Activated T-cell treated with anti-CD3 and anti-CD28 coated beads for 4 hours (primary cell): ENCODE measurements at places on chromosomes 3 and 15.

DNA sequence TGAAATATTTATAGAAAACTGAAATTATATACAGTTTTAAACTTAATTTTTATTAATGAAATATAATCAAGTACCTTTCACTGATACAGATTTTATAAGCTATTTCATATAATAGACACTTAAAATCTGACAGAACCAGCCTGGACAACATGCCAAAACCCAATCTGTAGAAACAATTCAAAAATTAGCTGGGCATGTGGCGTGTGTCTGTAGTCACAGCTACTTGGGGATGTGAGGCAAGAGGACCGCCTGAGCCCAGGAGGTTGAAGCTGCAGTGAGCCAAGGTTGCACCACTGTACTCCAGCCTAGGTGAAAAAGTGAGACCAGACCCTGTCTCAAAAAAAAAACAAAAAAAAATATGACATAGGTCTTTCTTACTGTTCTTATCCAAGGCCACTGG lies 238.3 kb upstream of the MANF start:
- DNase-seq, result no peak

DNA sequence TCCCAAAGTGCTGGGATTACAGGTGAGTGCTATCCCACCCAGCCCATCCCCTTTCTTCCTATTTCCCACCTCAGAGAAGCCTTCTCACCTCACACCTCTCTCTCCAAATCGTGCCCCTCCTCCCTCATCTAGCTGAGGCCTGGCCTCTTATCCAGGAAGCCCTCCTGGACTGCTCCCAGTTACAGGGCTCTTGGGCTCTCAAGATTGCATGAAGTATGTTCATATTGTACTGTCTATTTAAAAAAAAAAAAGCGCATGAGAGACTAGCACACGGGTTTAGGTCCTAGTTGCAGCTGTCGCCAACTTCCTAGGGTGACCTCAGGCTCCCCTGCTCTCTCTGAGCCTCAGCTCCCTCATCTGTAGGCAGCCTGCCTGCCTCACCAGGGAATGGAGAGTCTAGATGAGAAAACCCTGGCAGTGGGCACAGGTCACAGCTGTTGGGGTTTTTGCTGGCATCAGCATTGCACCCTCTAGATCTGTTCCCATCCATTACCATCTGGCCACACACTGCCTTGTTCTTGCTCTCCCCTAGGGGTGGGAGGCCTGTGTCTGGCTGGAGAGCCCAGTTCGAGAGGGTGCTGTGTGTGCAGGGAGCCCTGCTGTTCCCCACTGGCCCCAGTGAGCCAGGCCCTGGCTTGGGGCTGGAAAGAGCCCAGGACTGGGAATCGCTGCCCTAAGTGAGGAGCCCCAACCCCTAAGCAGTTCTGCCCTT lies 24.2 kb upstream of the C15orf39 start:
- DNase-seq, result no peak

DNA sequence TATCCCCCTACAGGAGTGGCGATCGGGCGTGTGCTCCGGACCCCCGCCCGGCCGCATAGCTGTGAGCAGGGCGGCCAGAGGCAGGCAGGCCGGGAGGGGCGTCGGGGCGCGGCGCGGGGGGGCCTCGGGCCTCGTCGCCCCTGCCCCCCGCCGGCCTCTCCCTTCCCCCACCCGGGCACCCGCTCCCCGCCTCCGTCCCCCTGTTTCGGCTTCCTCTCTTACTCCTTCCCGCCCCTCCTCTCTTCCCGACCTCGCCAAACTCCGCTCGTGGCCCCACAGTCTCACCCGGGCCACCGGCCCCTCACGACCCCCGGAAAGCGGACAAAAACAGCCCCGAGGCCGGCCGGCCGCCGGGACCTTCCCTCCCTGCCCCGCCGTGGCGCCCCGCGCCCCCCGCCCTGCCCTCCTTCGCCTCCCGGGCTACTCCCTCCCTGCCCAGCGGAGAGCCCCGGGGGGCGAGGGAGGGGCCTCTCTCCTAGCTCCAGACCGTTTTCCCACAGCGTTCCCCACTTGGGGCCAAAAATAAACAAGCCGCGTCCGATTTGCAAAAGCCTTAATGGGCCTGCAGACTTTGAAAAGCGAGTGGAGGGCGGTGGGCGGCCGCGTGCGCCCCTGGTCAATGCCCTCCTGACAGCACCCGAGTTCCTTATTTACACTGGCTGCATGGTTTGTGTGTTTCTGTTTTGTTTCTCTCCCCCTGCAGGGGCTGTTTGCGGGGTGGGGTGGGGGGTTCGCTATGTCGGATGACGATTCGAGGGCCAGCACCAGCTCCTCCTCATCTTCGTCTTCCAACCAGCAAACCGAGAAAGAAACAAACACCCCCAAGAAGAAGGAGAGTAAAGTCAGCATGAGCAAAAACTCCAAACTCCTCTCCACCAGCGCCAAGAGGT lies 1.0 kb downstream of the UBE2E1 start:
- no peak for DNase-seq

DNA sequence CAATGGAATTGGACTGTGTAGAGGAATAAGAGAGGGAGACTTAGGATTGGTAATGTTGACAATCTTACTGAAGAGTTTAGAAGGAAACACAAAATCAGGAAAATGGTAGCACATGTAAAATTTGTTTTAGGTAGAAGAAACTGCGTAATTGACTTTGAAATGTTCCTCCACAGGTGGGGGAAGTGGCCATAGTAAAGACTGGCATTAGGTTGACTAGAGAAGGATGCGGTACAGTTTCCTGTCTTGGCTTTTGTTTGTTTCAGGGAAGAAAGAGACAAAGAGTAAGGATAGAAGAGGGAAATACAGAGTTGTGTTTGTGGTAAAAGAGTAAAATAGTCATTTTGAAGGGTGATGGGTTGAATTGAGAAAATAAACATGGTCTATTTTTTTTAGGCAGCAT lies 253.6 kb upstream of the ZNF717 start:
- DNase-seq, result no peak

GRCh38 chr15:34722439-34722836 lies 32.4 kb downstream of the GJD2 start:
- no peak for DNase-seq

GRCh38 chr3:60303160-60303559 lies 948.1 kb downstream of the FHIT start:
- no peak for DNase-seq

GRCh38 chr3:193620057-193620456 lies 27.0 kb downstream of the OPA1 start:
- DNase-seq, result no peak

- DNase-seq, result no peak
Observed at GRCh38 chr3:62049033-62049432, 324.3 kb downstream of the FEZF2 start.

GRCh38 chr3:129747992-129748391 lies 141.5 kb upstream of the PLXND1 start:
- DNase-seq, result no peak

DNA sequence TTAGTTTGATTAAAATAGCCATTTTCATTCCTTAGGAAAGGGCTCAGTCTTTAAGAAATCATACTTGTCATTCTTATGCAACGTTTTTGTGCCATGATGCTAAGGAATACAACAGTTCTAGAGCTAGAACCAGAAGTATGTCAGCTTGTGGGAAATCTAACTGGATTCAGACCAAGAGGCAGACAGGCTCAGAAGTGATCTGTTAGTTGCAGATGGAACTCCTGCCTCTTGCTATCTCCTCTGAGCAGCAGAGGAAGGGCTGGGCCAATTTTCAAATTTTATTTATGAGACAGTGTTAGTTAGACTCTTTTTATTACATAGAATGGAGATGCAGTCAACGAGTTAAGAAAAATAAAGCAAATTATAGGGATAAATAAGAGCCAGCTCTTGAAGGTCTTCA lies 48.5 kb upstream of the RYR3 start:
- DNase-seq, result no peak

GRCh38 chr3:107988460-107989175 lies 102.2 kb downstream of the CD47 start:
- no peak for DNase-seq

GRCh38 chr3:29026286-29026685 lies 254.6 kb upstream of the RBMS3 start:
- no peak for DNase-seq

DNA sequence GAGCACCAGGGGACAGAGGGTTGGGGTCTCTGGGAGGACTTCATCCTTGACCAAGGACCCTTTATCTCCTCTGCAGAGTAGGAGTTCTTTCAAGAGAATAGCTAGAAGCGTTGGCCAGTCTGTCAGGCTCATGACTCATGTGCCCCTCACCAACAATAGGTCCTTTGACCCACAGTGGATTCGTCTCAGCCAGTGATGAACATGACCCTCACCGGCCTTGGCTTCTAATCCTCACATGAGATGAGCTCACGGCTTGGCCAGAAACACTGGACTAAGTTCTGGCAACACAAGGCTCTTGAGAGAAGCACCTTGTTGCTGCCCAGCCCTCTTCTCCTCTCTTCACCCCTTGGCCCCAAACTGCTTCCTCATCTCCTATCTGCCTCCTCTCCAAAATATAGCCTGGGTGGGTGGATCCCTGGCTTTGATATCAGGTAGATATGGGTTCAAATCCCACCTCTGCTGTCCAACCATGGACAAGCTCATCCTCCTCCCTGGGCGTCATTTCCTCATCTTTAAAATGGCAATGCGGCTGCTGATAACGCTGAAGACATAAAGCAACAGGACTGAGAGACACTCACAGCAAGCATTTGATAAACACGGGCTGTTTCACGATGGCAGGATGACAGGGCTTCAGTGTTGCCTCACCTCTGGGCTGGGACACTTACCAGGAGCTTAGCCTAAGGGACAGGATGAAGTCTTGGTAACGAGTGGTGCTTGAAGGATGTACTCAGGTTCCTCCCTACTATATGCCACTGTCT lies 446.7 kb upstream of the PROK2 start:
- no peak for DNase-seq

DNA sequence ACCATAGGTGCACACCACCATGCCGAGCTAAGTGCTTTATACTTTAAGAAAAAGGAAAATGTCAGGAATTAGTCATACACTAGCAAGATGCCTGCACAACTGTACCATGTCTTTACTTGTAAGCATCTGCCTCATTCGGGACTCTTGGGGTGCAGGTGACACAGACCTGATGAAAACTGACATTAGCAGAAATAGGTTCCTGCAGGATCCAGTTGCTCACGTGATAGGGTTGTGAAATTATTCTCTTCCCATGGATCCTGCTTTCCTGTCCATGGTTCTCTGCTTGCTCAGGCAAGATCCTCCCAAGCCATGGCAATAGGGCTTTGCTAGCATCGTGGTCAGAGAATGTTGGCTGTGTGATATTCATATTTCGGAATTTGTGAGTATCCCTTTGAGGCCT lies 10.2 kb upstream of the LHFPL4 start:
- DNase-seq, result no peak

- no peak for DNase-seq
Observed at GRCh38 chr3:33322412-33322811, 45.2 kb downstream of the FBXL2 start.

GRCh38 chr3:49462222-49462621 lies 7.8 kb upstream of the DAG1 start:
- no peak for DNase-seq

GRCh38 chr15:62027916-62028315 lies 32.3 kb downstream of the VPS13C start:
- DNase-seq, result no peak

DNA sequence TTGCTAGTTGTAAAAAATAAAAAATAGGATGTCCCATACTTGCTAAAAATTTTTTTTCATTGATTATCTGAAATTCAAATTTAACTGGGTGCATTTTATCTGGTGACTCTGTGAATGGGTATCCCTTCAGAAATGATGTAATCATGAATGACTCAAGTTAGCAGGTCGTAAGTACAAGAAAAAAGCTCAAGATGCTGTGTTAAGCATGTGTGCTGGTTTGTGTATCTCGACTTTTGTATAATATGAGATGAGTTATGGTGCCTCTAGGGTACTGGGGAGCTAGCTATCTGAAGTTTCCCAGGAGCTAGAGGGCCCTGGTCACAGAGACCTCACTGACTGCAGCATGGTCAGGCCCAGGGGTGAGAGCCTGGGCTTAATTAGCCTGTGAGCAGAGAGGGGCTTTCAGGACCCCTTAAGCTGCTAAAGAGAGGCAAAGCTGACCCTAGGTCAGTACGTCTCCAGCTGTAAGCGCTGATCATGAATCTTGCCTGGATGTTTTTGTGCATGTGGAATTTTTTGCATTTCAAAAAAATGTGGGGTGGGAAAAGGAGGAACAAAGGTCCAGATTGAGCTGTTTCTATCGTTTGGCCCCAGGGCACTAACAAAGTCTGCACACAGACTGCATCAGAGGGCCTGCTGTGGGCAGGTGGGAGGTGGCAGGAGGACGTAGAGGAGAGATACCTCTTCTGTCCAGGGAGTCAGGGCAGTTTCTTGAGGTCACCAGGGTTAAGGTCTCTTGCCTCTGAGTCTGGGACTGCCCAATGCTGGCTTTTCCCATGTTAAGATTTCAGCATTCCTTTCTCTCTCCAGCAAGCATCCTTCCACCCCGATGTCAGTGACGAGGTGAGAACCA lies 233.2 kb upstream of the TPM1 start:
- no peak for DNase-seq

DNA sequence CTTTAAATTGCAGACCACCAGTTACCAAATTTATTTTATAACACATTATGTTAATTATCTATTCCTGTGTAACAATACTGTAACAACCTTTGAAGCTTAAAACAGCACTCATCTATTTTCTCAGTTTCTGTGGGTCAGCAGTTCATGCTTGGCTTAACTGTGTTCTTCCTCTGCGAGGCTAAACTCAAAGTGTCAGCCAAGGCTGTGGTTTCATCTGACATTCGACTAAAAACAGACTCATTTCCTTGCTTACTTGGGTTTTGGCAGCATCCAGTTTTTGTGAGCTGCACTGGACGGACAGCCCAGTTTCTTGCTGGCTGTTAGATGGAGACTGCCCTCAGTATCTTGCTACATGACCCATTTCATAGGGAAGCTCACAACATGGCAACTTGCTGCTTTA lies 247.3 kb upstream of the KCNH8 start:
- DNase-seq, result no peak

GRCh38 chr3:41363830-41364523 lies 164.7 kb downstream of the CTNNB1 start:
- no peak for DNase-seq

- DNase-seq, result no peak
Observed at GRCh38 chr3:74021449-74021848, 396.7 kb upstream of the PDZRN3 start.

- DNase-seq, result no peak
Observed at GRCh38 chr3:192901435-192901834, 16.2 kb downstream of the MB21D2 start.

DNA sequence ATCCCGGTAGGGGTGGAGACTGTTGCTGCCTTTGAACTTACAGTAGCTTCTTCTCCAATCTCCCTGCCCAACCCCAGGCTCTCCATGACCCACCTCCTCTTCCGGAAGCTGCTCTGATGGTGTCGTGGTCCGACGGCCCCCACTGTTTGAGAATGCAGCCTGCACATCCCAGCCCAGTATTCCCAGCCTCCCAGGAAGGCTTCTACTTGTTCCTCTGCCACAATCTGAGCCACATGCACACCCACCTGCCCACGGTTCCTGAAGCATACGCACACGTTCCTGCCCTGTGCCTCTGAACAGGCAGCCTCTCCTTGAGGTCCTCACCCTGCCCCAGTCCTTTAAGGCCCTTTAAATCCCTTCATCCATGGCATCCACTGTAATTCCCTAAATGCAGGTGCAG lies 57.4 kb downstream of the ABTB1 start:
- DNase-seq, result no peak

GRCh38 chr15:68565234-68565633 lies 13.6 kb upstream of the CORO2B start:
- DNase-seq, result no peak

GRCh38 chr3:134956395-134956794 lies 161.3 kb downstream of the EPHB1 start:
- DNase-seq, result no peak

GRCh38 chr3:149736175-149736952 lies 15.9 kb downstream of the COMMD2 start:
- no peak for DNase-seq
